ENCODE measurements at places on chromosomes 5 and 9. TPM values are rescaled to one million over a fixed set of nuclear protein-coding genes. Genes with fewer than 3 reads are reported as not detected.

TCF7 gene
- 17.2 TPM for total RNA-seq

PCDHB5 gene
- total RNA-seq = 2.9 TPM

TGFBI gene
- total RNA-seq = 4.7 TPM

FOXD4L6 gene
- total RNA-seq = 0.13 TPM

OBP2B gene
- total RNA-seq = not detected

PHF24 gene
- 0.68 TPM for total RNA-seq

GABRA6 gene
- not detected for total RNA-seq

KCNV2 gene
- not detected for total RNA-seq

C9orf57 gene
- total RNA-seq = not detected

CDC37L1 gene
- 17.6 TPM for total RNA-seq

CTSV gene
- 82.2 TPM for total RNA-seq

HAPLN1 gene
- 0.22 TPM for total RNA-seq

SCGB3A2 gene
- total RNA-seq = 62.5 TPM

F2RL2 gene
- not detected for total RNA-seq

DNA sequence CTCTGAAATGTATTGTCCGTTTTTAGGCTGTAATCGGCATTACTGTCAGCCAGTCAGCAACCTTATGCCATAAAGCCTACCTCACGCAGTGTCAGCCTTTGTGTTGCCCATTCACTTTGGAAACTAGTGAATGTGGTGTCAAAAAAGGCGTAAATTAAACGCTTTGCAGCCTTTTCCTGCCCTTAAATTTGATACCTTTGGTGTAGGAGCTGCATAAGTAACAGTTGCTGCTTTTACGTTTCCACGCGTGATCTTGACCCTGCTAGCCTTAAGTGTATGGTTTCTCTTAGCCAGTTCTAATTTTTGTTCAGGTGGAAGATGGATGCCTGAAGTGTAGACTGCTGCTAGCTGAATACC lies 257.7 kb downstream of the EPB41L4A start:
- DNase-seq = no peak

DNA sequence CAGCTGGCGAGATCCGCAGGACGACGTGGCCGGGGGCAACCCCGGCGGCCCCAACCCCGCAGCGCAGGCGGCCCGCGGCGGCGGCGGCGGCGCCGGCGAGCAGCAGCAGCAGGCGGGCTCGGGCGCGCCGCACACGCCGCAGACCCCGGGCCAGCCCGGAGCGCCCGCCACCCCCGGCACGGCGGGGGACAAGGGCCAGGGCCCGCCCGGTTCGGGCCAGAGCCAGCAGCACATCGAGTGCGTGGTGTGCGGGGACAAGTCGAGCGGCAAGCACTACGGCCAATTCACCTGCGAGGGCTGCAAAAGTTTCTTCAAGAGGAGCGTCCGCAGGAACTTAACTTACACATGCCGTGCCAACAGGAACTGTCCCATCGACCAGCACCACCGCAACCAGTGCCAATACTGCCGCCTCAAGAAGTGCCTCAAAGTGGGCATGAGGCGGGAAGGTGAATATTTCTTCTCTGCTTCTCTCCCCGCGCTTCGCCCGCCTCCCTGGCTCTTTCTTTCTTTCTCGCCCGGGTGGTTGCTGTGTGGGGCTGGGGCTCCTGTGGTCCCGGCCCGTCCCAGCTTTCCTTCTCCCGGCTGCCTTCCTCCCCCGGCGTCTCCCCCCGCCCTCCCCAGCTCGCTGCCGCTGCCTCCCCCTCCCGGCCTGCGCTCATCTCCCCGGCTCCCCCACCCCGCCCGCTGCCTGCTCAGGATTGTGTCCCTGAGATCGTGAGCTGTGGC lies 2.2 kb downstream of the NR2F1 start:
- DNase-seq = peak; percentile 65

DNA sequence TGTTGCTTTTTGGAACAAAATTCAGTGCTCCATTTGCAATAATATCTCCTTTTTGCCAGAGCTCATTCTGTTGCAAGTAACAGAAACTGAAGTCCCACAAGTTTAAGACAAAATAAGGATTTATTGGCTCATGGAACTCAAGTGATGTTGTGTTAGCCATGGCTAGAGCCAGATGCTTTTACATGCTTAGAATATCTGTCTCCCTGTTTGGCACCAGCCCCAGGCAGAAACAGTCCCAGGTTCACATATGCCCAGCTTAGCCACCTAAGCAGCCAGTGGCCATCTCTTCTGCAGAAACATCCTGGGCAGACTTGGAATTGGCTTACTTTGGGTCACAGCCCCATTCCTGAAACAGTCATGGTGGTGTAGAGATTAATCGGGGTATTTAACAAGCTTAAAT lies 540.9 kb upstream of the SGCD start:
- no peak for DNase-seq

GRCh38 chr5:80793354-80793753 lies 138.6 kb upstream of the DHFR start:
- DNase-seq = no peak

DNA sequence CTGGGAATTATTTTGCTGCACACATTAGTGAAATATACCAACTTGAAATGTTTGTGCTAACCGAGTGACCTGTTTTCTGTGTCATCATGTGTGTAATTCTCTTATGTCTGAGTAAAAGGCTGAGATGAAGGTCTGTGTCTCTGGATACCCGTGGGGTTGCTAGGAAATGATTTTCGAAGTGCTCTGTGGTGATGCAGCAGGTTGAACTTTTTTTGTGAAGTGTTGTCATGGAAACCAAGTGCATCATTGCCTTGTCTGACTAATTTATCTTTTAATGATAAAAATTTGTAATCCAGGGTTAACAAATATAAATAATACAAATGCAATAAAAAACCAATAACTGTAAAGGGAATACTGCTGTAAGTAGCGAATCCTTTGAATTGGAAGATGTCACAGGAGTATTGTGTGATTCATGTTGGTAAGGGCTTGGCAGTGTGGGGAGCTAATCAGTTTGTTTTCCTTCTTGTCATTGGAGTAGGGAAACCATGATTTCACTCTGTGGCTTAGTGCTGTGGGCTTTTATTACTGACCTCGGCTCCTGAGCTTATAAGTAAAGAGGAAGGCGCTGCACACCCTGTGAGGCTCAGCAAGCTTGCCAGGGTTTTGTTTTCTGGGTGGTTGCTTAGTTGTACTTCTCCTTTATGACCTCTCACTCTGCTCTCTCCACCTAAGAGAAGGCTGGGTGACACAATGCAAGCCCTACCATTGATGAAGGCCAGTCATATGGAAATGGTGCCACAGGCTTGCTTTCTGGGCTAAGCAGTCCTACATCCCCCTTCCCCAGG lies 22.3 kb downstream of the PDE8B start:
- DNase-seq = no peak

- no peak for DNase-seq
Measured at GRCh38 chr9:112069318-112070169, 105.6 kb downstream of the SUSD1 start.

- DNase-seq = no peak
Measured at GRCh38 chr5:43769571-43770355, 166.8 kb downstream of the NNT start.

GRCh38 chr5:179373961-179374505 lies 28.8 kb upstream of the ADAMTS2 start:
- peak; percentile 24 for DNase-seq

DNA sequence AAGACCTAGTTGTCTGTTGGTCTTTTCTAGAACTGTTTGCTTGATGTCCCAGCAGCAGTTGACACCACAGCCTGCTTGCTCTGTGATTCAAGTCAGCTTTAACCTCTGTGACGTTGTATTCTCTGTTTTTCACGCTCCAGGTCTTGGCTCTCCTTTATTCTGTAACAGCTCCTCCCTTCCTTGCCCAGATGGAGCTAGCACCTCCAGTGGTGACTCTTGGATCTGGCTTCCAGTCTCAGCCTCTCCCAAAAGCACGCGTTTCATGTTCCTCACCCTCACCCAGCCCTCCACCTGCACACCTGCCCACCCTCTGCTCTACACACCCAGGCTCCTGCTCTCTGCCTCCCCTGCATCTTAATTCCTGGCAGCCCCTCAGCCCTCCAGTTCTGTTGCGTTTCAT lies 50.6 kb downstream of the DMRT1 start:
- DNase-seq = peak; percentile 56

GRCh38 chr9:22111954-22112247 lies 102.8 kb upstream of the CDKN2B start:
- no peak for DNase-seq

DNA sequence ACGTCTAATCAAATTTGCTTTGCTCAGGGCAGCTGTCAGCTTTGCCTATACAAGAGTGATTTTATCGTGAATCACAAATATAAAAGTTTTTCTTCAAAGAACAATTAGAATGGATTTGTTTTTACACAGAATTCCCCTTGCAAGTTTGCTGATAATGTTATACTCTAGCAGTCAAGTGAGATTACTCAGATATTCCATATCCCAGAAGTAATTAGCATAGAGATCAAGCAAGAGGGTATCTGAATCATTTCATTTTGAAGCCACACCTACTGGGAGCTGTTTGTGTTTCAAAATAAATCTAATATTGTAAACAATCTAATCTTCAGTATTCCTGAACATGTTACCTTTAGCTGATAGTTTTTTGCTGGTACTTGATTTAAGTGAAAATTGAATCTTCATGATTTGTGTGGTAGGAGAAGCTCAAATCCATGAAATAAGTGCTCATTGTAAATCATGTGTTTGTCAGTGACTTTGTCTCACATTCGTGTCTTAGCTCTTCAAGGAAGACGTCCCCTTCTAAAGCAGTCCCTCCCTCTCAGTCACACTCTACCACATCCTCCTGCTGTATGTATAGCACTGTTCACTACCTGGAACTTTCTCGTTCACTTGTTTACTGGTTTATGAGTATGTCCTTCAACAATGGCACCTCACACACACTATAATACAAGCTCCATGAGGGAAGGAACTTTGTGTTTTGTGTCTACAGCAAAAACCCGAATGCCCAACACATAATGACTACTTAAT lies 3.3 kb upstream of the TTC39B start:
- no peak for DNase-seq

- DNase-seq = no peak
Measured at GRCh38 chr5:172561151-172561550, 79.9 kb upstream of the NEURL1B start.

GRCh38 chr9:119709431-119709830 lies 340.2 kb upstream of the BRINP1 start:
- DNase-seq = no peak

- DNase-seq = no peak
Measured at GRCh38 chr5:65252977-65253376, 228.7 kb downstream of the ADAMTS6 start.

GRCh38 chr5:153799466-153799865 lies 239.2 kb downstream of the FAM114A2 start:
- no peak for DNase-seq

GRCh38 chr5:107808671-107809137 lies 138.0 kb upstream of the EFNA5 start:
- DNase-seq = peak; percentile 96

- no peak for DNase-seq
Measured at GRCh38 chr5:39652036-39652435, 227.3 kb upstream of the DAB2 start.

GRCh38 chr9:77158772-77159513 lies 18.4 kb upstream of the VPS13A start:
- no peak for DNase-seq

DNA sequence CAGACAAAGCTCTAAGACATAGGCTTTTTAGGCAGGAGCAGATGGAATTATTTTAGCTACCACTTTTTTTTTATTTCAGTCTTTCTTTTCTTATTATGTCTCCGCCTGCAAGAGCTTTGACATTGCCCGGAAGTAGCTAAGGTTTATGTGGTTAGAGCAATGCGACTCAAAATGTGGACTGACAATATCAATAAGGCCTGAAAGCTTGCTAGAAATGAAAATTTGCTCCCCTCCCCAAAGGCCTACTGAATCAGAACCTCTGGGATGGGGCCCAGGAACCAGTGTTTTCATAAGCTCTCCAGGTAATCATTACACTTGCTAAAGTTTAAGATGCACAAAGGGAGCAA lies 81.3 kb downstream of the SUSD1 start:
- no peak for DNase-seq

DNA sequence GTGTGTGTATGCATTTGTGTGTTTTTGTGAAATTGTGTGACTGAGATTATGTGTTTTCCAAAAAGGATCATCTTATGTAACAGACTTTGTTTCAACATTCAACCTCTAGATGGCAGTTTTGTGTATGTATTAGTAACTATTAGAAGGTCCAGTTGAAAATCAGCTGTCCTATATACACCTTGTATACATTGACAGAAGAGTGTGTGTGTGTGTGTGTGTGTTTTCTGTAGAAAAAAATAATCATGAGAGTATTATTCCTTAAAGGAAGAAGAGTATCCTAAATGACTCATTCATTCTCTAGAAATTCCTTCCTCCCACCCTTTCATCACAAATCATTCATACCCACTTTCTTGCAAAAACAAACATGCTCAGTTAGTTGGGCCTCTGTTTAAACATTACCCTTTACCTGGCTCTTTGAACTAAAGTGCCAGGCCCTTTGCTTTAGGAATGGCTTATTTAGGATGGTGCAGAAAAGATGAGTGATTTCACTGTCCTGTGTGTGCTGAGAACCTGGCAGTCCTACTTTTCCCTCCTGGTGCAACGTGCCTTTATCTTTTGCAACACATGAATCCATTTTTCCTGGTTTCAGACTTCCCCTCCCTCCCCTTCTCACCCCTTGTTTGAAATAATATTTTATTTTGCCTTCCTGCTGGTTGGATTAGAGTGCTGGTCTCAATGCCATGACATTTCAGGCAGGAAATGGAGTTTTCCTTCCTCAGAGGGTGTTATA lies 152.2 kb downstream of the ARHGAP26 start:
- DNase-seq = no peak

- DNase-seq = no peak
Measured at GRCh38 chr5:169651526-169651925, 14.5 kb downstream of the DOCK2 start.

GRCh38 chr5:143316337-143316736 lies 87.1 kb downstream of the NR3C1 start:
- DNase-seq = no peak

DNA sequence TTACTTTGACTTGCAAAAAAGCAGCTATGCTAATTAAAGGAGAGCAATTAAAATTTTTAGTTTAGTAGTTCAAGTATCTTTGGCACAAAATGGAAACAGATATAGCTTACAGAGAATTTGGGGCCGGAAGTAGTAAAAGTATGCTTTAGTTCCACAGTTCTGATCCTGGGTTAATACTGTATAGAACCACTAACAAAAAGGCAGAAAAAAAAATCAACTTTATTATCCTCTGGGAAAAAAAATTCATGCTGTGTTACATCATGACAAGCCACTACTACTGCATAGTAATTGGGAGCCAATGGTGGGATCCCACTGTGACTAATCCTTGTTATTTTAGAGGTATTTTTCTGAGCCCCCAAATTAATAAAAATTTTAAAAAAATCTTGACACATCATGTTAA lies 246.8 kb upstream of the PRDM9 start:
- DNase-seq = no peak

GRCh38 chr5:149766460-149767280 lies 36.6 kb downstream of the PPARGC1B start:
- no peak for DNase-seq

- peak; percentile 45 for DNase-seq
Measured at GRCh38 chr9:77751341-77752091, 103.4 kb upstream of the GNA14 start.

Measured in H9 (cell line).